Colonic mucosa (tissue), 4 donors: ENCODE measurements at places on chromosomes 5 and 9. TPM values are rescaled to one million over a fixed set of nuclear protein-coding genes. Genes with fewer than 3 reads are reported as not detected.

Gene PELO
- 24.7 TPM for total RNA-seq

Gene WNK2
- total RNA-seq, result 161 TPM

Gene OR1Q1
- not detected for total RNA-seq

Gene IFNB1
- not detected for total RNA-seq

Gene CDKN2B
- total RNA-seq, result 57.0 TPM

Gene PHYHD1
- 1.8 TPM for total RNA-seq

Gene AGPAT2
- 197 TPM for total RNA-seq

Gene IFNE
- total RNA-seq, result not detected

Gene FAM163B
- total RNA-seq, result 1.2 TPM

Gene CKMT2
- total RNA-seq, result 0.40 TPM

Gene FRMPD1
- total RNA-seq, result 0.35 TPM

Gene RAD17
- 16.7 TPM for total RNA-seq

- DNase-seq, result no peak
Measured at GRCh38 chr5:31620026-31620425, 18.9 kb upstream of the PDZD2 start.

DNA sequence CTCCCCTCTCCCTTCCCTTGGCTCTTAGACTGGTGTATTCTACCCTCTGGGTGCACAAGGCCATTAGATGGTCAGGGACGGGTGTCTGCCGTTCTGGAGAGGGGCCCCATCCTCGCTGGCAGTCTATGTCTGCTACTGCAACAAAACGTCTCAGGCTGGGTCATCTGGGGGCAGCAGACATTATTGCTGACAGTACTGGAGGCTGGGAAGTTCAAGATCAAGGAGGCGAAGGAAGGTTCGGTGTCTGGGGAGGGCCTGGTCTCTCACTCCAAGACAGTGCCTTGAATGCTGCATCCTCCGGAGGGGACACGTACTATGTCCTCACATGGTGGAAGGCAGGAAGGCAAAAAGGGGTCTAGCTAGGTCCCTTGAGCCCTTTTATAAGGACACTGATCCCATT, 93.4 kb upstream of the COL5A1 start:
- no peak for DNase-seq

DNA sequence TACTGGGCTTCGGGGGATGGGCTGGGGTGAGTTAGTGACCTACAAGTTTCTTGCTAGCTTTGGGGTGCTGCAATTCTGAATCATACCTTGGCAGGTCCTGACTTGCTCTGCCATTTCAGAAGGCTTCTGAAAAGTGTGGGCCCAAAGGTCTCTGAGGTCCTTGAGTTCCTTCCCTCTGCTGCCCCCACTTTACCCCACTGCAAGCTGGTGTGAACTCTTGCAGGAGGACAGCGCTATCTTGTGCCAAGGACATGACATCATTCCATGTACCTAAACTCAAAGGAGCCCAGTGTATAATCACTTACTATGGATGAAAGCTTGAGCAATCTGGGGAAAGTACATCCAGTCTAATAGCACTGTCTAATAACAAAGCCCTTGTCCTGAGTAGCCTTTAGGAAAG, 157.4 kb downstream of the RMI1 start:
- DNase-seq, result no peak

GRCh38 chr9:92325991-92326500, 293 bp downstream of the CENPP start:
- no peak for DNase-seq

DNA sequence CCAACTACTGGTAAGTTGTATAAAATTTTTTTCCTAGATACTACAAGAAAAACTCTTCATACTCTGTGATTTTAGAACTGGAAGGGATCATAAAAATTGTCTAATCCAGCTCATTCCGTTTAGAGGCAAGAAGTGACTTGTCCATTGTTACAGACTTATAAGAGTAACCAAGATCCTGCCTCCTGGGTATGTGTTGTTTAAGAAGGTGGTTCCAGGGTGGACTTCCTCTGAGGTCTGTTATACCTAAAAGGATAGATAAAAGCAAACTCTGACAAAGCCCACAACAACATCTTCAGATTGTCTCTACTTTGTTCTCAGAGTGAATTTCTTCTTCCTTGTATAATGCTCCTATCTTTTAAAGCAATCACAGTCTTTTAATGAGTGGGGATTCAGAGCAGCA, 24.2 kb downstream of the TGFBR1 start:
- DNase-seq, result no peak

GRCh38 chr5:91018200-91018599, 364.9 kb downstream of the ARRDC3 start:
- no peak for DNase-seq

DNA sequence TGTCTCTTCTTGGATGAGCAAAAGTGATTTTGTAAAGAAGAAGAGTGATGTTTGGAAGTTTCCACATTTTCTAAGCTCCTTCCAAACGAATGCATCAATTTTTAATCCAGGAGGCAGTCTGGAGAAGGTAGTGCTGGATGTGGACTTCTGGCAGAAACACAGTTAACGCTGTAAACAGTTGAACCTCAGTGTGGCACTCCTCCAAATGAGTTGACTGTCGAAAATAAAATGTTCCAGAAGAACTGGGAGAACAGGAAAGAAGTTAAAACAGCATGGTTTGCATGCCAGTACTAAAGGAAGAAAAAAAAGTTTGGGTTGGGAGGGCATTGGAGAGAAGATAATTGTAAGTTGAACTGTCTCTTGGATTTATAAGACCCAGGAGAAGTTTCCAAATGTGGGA, 6.5 kb downstream of the ZNF462 start:
- DNase-seq, result no peak

- no peak for DNase-seq
Measured at GRCh38 chr9:116646661-116647514, 40.2 kb upstream of the TRIM32 start.

GRCh38 chr9:7315746-7316145, 483.8 kb downstream of the DMAC1 start:
- no peak for DNase-seq

DNA sequence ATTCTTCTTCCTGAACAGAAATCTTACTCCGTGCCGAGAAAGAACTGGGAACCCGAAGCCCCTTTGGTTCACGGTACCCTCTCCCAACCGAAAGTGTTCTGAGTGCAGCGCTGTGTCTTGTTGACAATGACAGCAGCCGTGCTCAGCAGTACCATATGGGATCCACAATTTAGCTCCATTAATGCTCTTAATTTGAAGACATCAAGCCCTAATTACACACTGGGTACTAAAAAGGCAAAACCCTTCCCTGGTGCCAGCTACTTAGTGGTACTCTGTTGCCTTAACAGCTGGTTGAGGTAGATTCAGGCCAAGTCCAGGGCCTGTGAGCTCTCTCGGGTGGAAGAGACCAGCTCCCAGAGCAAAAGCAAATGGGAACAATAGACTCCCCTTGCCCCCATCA, 24.5 kb downstream of the DDX31 start:
- DNase-seq, result no peak

DNA sequence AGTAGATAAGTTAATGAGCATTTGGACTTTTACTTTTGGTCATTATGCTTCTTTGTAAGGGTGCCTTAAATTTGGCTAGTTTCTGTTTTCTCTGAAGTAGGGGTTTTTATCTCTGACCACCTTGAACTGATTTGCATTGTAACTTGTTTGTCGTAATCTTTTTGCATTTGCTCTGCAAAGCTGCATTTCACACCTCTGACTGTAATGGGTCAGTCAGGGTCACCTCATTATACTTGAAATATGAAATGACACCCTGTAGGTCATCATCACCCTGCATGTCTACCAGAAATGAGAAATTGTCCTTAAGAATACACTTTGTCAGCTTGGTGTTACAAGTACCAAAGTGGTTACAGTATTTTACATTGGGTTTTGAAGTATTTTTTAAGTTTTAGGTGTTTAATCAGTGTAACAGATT, 74.0 kb downstream of the KCNN2 start:
- DNase-seq, result no peak

GRCh38 chr5:100902440-100903038, 543 bp downstream of the ST8SIA4 start:
- DNase-seq, result peak; percentile 18

DNA sequence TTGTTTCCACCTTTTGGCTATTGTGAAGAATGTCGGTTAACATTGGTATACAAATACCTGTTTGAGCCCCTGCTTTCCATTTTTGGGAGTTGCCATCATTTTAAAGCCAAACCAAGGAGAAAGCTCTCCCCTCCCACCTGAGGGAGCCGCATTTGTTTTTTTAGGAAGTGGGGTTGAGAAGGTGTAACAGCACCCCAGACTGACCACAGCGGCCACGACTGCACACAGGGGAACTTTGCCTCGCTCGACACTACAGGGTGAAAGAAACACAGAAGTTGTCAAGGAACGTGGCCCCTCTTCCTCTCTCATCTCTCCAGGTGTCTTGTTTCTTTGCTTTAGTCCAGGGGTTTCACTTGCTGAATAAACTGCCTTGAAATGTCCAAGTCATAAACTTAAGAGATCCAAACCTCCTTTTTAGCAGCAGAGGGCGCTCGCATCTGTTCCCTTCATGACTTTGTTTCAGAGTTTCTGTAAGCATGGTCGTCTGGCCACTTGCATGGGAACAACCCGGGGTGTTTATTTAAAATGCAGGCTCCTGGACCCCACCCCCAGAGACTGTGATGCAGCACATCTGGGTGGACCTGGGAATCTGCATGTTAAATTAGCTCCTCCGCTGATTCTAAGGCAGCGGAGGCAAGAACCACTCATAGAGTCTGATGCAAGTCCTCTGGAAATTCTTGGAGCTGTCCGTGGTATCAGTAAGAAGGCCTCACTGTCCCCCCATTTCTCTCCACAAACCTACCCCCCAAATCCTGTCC, 2.1 kb upstream of the TTLL11 start:
- peak; percentile 56 for DNase-seq

DNA sequence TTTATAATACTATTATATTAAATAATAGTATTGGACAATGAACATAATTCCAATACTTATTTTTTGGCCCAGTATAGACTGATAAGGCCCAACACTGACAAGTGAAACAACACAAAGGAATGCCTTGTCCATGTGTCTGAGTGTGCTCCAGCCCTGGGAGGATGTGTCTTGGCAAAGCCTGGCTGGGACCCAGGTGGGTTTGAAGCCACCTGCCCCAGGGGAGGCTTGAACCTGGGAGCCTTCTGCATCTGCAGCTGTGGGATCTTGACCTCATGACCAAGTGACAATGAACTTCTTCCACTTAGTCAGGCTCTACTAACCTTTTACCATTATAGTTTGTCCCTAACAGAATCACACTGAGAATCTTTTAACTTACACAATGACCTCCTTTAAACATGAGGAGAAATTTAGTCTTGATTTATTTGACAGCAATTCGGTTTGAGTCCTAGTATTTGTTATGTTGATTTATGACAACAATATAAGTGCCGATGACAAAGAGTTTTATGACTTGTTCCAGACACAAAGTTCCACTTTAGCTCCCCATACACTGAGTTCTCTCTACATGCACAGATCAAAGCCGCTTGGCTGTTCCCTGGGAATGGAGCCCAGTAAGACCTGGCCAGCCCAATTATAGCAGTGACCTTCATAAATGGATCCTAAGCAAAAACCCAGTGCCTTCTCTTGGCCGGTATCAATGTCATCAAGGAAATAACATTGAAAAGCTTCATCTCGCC, 294.5 kb downstream of the CTNND2 start:
- no peak for DNase-seq
